ENCODE measurements at places on chromosomes 12 and 14.

- peak; percentile 76 for DNase-seq
Measured at GRCh38 chr12:123237646-123238329, 4.6 kb downstream of the MTRFR start.

GRCh38 chr14:99549684-99550083, 54.3 kb downstream of the CCDC85C start:
- no peak for DNase-seq

DNA sequence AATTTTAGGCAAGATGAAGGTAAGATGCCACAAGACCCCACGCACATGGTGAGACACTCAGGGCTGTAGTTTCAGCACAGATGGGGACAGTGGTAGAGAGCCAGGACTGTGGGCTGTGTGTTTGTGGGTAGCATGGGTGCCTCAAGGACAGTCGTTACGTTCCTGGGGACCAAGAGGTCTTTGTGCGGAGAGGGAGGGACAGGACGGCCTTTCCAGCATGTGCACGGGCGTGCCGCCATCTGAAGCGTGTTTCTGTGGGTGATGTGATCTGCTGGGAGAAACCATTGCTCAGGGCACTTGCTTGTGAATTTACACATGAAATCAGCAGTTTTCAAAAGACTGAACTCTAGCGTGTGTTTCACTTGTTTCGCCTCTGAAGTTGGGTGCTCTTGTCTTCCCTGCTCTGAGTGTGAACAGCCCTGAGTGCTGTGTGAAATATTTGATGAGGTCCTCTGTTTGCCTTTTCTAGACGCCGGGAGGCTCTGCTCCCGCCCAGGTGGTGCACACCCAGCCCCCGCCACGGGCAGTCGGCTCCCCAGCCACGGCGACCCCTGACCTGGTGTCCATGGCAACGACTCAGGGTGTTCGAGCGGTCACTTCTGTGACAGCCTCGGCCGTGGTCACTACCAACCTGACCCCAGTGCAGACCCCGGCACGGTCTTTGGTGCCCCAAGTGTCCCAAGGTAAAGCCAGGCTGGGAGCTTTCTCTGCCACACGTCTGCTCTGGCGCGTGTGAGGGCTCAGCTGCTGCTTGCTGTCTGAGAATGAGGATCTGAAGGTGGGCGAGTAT, 82.3 kb downstream of the DDX51 start:
- no peak for DNase-seq

GRCh38 chr12:26298785-26299621, 103.6 kb downstream of the SSPN start:
- DNase-seq, result no peak

- DNase-seq, result no peak
Measured at GRCh38 chr14:59275668-59276067, 87.2 kb downstream of the DAAM1 start.

DNA sequence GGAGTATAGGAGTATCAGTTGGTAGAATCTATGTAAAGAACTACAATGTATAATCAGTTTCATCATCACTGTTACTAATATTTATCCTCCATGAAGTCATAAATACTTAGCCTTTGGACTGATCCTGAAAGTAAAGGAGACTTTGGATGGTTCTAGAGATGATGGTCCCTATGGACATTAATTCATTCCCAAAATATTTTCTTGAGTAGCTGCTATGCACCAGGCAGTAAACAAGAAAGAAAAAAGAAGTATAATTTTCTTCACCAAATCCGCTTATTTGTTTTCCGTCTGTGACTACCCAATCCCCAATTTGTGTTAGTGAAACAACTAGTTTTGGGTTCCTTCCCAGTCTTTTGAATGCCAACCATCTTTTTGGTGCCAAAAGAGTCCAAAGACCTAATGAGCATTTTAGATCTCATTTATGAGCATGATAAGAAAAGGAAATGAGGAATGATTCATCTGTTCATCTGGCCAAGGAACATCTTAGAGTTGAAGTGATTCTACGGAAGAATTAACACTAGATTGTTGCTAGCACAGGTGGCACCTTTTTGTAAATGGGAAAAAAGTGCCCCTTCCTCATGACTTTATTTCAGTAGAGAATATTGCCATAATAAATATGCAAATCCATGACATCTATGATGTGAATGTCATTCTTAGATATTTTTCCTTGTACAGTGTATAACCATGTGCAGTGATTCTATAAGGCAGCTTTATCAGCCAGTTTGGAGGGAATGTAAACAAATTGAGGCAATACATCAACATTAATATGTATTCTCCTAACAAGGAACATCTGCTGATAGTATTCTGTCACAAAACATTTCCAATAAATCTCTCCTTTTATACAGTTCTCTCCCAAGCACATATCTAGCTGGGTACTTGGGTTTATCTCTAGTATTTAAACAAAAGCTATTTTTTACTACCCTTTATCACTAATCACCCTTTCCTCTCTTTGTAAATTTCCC, 85.1 kb upstream of the CCDC91 start:
- no peak for DNase-seq

- no peak for DNase-seq
Measured at GRCh38 chr14:98243332-98243731, 1028.7 kb downstream of the BCL11B start.

DNA sequence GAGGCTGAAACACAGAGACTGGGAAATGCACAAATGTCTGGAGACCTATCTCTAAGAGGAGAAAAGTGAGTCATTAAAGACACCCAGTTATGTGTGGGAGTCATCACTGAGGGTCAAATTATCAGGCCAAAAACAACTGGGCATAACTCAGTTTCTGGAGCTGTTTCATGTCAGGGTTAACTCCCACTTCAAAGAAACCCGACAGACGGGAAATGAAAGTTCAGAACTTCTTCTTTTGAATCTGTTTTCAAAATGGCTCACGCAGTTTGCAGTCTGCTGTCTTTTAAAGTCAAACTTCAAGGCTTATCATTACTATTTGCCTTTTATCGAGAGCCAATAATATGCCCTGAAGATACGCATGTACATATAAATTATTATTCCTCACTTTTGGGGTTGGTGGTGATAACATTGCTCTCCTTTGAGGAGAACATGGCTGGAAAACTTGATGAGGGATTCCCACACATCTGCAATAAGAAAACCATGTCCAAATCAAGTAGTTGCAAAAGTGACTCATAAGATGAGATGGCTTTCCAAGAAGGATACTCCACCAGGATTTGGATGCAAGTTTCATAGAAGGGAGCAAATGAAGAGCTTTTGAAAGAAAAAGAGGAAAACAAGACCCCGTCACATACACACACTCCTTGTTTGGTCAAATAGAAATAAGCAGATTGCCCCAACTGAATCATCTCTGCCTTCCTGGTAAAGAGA, 341.4 kb downstream of the ADAMTS20 start:
- no peak for DNase-seq

GRCh38 chr14:31340297-31341063, 79.9 kb downstream of the HEATR5A start:
- no peak for DNase-seq

DNA sequence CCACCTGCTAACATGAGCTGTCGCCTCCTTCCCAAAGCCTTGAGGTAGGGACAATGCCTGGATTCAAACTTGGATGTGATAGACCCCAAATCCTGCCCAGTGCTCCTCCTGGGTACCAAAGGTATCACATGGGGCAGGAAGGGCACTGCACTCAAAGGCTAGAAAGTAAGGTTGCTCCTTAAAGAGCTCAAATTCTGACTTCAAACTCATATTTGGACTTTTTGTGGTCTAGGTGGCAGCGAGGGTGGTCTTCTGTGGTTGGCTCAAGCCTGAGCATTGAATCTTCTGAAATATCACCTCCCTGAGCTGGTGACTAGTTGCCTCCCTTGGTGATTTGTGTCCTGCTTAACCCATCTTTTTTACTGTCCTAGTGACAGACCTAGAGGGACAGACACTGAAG, 8.3 kb upstream of the RNASE4 start:
- no peak for DNase-seq

DNA sequence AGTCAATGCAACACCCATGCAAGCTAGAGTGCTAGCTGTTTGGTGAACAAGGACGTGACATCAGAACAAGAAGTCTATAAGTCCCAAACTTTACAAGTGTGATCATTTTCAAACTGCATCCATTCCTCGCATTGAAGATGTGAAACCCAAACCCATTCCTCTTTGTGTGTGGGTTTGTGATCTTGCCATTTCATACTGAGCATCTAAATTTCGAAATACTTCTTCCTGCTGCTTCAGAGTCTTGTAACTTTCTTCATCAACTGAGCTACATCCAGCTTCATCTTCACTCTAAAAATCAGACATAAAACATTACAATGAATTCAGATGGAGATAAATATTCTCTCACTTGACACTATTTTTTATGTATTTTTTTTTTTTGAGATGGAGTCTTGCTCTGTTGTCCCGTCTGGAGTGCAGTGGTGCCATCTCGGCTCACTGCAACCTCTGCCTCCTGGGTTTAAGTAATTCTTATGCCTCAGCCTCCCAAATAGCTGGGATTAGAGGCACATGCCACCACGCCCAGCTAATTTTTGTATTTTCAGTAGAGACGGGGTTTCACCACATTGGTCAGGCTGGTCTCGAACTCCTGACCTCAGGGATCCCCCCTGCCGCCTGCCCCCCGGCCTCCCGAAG, 4.8 kb upstream of the ZCCHC8 start:
- no peak for DNase-seq

GRCh38 chr14:55589171-55589570, 9.2 kb downstream of the KTN1 start:
- no peak for DNase-seq

All from activated naive CD4-positive, alpha-beta T cell treated with anti-CD3 and anti-CD28 coated beads, Interleukin-2, amount 50 U/mL, for 16 hours (primary cell).